ENCODE measurements at places on chromosomes 6 and 20.

DNA sequence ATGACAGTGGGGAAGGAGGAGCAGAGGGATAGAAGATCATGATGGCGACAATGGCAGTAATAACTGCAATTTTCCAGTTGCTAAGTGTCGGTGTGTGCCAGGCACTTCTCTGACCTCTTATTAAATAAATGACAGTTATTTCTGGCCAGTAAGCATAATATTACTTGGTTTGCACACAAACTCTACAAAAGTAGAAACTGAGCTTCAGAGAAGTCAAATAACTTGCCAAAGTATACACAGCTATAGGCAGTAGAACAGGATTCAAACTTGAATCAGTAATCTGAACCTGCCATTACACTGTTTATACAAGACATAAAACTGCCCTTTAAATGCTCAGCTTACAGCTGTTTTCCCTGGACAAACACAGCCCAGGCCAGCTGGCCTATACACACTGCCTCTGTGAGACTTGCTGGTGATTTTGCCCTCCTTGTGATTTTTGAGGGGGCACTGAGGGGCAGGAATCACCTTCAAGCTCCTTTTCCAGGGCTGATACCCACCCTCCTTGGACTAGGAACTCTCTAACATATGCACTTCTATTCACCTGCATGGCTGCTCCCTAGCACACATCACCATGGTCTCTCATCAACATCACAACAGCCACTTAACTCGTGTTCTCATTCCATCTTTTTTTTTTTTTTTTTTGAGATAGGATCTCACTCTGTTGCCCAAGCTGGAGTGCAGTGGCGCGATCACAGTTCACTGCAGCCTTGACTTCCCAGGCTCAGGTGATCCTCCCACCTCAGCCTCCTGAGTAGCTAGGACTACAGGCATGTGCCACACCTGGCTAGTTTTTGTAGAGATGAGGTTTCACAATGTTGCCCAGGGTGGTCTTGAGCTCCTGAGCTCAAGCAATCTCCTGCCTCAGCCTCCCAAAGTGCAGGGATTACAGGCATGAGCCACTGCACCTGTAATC is 63.6 kb downstream of the SLC23A2 start:
- no peak for DNase-seq

- DNase-seq, result no peak
These were observed 7.1 kb downstream of the PLTP start for GRCh38 chr20:45904583-45905504.

- DNase-seq, result no peak
These were observed 143.7 kb upstream of the ATXN1 start for GRCh38 chr6:16904957-16905356.

- DNase-seq, result no peak
These were observed 73.3 kb upstream of the CD93 start for GRCh38 chr20:23159256-23159946.

- no peak for DNase-seq
These were observed 580.3 kb downstream of the TENT5A start for GRCh38 chr6:81172056-81172740.
